ENCODE measurements at places on chromosomes 16 and 17. TPM values are rescaled to one million over a fixed set of nuclear protein-coding genes. Genes with fewer than 3 reads are reported as not detected.

The KRT33A gene
- not detected for total RNA-seq

The KIF2B gene
- total RNA-seq, result not detected

The LRRC37A gene
- total RNA-seq, result 0.57 TPM

The RHBDL3 gene
- total RNA-seq, result 4.6 TPM

Measured in A549 treated with RU486 at 1 μM for 4 hours (cell line).